ENCODE measurements at places on chromosomes 2 and 18.

- DNase-seq, result no peak
Measured at GRCh38 chr2:54635554-54636152, 87.8 kb upstream of the EML6 start.

GRCh38 chr2:20649976-20650375 is 922 bp downstream of the HS1BP3 start:
- DNase-seq, result no peak

GRCh38 chr2:148957023-148957422 is 81.5 kb upstream of the LYPD6B start:
- DNase-seq, result peak; percentile 22

GRCh38 chr2:223854741-223855140 is 17.4 kb upstream of the AP1S3 start:
- DNase-seq, result no peak

DNA sequence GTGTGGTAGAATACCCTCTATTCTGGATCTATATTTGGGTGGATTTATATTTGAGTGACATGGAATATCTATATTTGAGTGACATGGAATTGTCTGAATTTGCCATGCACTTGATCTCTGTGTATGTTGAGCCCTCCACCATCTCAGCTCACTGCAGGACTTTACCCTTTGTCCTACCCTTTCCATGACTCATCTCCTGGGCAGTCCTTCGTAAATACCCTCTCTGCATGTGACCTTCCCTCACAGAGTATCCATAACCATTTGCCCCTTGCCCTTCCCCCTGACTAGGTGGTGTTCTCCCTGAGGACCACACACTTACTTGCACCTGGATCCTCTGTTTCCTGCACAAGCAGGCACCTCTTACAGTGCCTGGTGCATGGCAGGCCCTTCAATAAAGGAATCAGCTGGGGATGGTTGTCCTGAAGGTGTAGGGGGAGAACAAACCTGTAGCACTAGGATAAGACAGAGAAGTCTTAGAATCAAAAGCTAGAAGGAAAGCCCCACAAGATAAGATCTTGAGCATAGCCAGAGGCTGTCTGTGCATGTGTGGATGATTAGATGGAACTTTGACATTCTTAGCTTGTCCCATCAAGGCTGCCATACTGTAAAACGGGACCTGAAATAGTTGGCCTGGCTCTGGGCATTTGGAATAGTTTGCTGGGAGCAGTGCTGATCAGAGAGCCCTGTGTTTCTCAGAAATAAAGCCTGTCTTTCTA is 230.4 kb downstream of the FHOD3 start:
- DNase-seq, result no peak

DNA sequence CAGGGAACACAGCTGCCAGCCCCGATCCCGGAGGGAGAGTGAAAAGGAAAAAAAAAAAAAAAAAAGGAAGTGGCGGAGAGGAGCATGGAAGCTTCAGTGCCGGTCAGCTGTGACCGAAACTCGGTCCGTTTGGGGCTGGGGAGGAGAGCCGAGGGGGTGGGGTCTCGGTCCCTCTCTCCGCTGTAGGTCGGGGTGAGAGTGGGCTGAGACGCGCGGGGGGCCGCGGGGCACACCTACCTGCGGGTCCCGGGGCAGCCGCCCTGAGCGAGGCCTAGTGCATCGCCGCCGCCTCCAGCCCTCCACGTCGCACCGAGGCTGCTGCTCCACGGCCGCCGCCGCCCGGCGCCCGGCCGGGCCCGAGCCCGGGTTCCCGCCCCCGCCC is 536 bp downstream of the VPS54 start:
- DNase-seq, result no peak

GRCh38 chr2:236078297-236079255 is 89.6 kb downstream of the GBX2 start:
- no peak for DNase-seq

DNA sequence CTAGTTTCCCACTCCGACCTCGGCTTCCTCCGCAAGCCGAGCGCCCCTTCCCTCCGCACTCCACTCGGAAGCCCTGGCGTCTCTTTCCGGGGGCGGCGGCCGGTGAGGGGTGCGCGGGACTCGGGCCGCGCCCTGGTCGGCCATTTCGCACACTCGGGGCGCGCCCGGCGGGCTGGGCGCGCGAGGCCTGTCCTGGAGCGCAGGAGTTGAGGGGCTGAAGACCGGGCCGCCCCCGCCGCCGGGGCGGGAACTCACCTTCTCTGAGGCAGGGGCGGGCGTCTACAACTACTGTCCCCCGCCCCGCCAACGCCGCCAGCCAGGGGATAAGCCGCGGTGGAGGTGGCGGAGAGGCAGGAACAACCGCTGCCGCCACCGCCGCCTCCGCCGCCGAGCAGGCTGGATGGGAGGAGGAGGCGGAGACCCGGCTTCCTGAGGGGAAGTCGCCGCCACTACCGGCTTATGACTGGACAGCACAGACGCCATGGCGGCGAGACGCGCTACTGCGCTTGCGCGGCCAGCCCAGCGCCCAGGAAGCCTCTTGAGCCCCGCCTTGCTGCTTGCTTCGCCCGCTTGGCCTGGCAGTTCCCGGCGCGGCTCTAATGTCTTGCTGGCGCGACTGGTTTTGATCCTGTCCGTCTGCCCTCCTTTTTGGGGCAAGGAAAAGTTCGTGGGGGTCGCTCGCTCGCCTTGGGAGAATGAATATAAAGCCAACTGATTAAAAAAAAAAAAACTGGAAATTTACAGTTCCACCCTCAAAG is at the start of gene KRCC1:
TSS of gene KRCC1 (minus strand) at position 413 of the 758 bp plus-strand sequence. CDS start 27,220 bp downstream, outside the sequence.
- DNase-seq, result peak; percentile 93

GRCh38 chr2:103484906-103485305 is 723.1 kb downstream of the TMEM182 start:
- no peak for DNase-seq

GRCh38 chr2:61141151-61141550 is 20.8 kb upstream of the C2orf74 start:
- no peak for DNase-seq

GRCh38 chr2:152405206-152406118 is 70.5 kb downstream of the FMNL2 start:
- no peak for DNase-seq

GRCh38 chr2:98601532-98602132 is 6.7 kb downstream of the COA5 start:
- no peak for DNase-seq

DNA sequence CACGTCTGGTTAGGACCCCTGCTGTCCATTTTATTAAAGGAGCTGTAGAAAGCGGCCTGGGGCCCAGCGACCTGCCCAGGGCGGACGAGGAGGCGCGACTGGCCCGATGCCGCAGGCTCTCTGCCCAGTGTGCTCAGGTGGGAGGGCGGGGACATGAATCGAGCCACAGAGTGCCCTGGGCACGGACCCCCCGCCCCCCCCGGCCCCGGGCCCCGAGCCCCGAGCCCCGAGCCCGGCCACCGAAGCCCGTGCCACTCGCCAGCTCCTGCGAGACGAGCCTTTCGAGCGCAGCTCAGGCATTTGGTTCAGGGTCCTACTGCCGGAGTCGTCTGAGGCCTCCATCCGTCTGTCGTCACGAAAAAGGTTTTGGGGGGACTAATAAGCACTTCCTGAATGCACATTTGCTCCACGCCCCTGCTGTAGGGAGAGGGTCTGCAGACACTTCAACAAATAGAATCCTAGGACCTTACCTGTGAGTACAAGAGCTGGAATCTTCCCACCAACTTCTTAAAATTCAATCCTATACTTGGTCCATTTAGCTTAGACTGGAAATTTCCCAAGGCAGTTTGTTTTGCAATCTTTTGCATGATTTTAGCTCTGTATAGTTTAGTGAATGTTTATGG is 602 bp upstream of the ADAM17 start:
- peak; percentile 59 for DNase-seq

DNA sequence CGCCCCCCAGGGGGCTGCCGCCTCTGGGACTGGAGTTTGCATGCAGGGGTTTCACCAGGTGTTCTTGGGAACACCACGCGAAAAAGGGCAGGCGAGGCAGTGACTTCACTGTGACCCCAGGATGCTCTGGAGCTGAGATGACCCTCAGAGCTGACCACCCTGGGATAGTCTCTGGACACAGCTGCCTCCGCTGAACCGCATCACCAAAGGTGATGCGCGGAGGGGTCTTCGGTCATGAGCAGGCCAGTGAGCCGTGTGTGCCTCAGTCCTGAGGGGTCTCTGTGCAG is 17.5 kb downstream of the GPR35 start:
- no peak for DNase-seq

DNA sequence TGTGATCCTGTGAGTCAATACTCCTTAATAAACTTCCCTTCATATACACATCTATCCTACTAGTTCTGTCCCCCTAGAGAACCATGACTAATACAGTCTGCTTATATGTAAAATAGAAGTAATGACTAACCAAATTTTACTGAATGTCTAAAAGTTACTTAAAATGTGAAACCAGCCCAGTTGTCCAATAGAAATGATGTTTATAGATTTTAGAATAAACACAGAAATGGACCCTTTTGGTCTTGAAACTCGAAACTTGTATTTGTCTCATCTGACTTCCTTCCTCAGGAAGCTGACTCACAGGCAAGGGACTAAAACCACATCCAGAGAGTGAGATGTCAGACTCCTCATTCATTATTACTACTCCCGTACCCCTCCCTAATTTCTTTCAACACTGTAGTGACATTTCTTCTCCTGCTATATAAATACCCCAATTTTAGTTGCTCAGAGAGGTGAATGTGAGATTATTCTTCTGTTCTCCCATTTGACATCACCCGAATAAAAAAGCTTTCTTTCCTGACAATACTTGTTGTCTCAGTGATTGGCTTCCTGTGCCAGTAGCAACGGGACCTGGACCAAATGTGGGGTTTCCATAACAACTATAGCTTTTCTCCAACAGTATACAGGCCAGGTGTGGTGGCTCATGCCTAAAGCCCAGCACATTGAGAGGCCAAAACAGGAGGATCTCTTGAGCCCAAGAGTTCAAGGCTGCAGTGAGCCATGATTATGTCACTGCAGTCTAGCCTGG is 486.0 kb downstream of the ERBB4 start:
- no peak for DNase-seq

- DNase-seq, result no peak
Measured at GRCh38 chr2:145715601-145716000, 1195.7 kb upstream of the ZEB2 start.

Measured in T-helper 2 cell (primary cell).